ENCODE measurements at places on chromosomes 4 and X.

DNA sequence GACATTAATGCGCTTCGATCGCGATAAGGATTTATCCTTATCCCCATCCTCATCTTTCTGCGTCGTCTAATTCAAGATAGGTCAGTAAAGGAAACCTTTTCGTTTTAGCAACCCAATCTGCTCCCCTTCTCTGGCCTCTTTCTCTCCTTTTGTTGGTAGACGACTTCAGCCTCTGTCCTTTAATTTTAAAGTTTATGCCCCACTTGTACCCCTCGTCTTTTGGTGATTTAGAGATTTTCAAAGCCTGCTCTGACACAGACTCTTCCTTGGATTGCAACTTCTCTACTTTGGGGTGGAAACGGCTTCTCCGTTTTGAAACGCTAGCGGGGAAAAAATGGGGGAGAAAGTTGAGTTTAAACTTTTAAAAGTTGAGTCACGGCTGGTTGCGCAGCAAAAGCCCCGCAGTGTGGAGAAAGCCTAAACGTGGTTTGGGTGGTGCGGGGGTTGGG, 528 bp upstream of the FGF2 start:
- no peak for DNase-seq

DNA sequence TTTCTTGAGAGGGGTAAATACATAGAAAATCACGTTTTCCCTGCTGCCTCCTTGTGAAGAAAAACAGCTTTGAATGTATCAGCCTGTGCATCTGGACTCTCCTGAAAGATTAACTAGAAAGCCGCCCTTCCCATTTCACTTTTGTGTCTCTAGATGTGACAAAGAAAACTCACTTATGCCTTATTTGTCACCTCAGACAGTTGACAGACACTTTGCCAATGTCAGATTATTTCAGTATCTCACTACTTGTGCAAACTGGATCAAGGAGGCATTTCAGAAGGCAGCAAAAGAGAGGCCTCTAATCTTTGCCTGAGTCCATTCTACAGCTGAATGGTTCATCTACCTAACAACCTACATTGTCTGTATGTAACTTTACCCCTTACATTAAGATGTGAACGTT, 754.9 kb downstream of the RPA4 start:
- DNase-seq: no peak

GRCh38 chr4:81679315-81679714, 207.6 kb upstream of the RASGEF1B start:
- no peak for DNase-seq

- no peak for DNase-seq
Measured at GRCh38 chrX:120000490-120001246, 57.1 kb upstream of the NKAP start.

GRCh38 chrX:45795546-45795945, 594.9 kb upstream of the DIPK2B start:
- no peak for DNase-seq

DNA sequence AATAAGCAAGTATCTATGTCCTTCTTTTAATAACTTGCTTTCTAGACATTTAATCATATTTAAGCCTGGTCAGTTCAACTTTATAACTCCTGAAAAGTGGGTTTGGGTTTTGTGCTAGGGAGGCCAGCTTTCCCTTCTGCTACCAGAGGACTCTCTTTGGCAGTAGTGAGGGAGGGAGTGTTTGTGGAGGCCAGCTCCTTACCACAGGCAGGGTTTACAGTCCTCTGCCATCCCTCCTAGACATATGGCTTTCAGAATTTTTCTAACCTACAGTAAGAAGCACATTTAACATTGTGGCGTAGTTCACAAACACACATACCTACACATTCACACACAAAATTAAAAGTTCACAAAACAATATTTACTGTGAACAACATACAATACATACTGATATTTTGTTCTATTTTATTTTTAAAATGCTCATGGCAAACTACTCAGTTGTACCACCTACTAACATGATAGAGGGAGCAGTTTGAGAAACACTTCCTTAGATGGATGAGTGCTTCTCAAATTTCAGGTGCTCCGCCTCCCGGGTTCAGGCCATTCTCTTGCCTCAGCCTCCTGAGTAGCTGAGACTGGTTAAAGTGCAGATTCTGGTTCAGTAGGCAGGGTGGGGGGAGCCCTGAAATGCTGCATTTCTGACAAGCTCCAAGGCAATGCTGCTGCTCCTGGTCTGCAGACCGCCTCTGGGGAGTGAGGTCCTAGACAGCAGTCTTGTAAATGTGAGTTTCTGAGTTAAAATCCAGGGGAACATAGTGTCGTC, 86.7 kb downstream of the PTTG2 start:
- peak; percentile 4 for DNase-seq

DNA sequence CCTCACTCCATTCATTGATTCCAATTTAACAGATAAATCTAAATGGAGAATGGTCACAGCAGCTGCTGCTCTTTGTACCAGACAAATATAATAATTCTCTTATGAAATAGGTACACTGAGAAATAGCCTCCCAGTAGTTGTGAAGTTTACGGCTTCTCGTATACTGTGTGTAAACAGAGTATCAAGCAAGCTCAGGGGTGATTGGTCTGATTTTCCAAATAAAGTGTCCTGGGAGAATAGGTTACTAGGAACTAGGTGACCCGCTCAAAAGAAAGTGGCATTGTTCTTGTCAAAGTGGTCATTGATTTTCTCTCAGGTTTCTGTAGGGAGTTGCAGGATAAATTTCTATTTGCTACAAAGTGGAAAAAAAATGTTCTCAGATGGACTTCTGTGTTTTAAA, 838.2 kb downstream of the RAPGEF2 start:
- DNase-seq: no peak

DNA sequence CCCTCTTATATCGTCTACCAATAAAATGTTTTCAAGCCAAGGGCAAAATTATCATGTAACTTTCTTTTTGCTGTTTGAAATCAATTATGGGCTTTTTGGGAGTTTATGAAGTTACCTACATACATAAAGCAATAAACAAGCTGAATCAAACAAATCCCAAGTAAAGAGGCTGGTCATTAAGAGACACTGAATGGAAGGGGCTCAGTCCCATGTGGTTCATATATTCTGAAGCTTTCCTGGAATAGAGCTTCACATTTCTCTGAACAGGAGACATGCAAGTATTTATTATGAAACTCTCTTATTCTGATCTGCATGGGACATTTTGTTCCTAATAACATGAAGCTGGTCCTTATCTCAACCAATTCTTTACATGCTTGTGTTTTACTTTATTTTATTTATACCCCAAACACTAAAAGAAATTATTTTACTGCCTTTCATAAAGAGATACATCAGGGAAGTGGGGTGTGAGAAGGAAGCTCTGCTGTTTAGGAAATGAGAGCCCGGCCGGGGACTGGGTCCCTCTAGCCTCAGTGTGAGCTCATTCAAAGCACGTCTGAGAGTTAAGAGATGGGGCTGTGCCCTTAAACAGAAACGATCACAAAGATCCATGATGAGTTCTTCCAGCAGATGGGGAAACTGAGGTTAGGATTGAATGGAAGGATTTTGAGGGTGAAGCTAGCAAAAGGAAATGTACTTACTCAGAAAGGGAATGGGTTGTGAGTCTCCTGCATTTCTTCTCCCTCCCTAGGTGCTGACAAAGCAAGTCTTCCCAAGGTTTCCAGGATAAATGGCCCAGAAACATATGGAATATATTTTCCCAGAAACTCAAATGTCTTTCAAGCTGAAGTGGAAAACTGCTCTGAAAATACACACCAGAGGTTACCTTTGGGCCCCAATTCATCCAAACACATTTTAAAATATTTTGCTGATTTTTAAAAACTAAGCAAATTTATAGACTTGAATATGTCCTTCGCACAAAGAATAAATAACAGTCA, 93.1 kb upstream of the LNX1 start:
- DNase-seq: no peak

- DNase-seq: no peak
Measured at GRCh38 chrX:107482046-107482445, 32.6 kb downstream of the FRMPD3 start.

- DNase-seq: no peak
Measured at GRCh38 chr4:99651016-99651769, 6.4 kb downstream of the C4orf54 start.

GRCh38 chrX:116757491-116757890, 294.7 kb upstream of the CT83 start:
- no peak for DNase-seq

DNA sequence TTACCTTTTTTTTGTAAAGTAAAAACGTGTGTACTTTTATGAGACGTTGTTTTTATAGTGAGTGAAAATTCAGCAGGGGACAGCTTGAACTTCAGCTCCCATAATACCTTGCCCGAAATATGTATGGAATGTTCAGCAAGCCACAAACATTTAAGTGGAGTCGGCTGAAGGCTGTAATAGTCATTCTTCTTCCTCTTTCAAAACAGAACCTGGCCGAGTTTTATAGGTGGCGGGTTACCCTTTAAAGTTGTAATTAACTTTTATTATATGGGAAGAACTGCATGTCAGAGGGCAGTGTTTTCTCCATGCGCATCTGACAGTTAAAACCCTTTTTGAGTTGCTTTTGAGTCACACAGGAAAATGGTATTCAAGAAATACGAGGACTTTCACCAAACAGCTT, 50.7 kb downstream of the CLDN34 start:
- DNase-seq: peak; percentile 37

DNA sequence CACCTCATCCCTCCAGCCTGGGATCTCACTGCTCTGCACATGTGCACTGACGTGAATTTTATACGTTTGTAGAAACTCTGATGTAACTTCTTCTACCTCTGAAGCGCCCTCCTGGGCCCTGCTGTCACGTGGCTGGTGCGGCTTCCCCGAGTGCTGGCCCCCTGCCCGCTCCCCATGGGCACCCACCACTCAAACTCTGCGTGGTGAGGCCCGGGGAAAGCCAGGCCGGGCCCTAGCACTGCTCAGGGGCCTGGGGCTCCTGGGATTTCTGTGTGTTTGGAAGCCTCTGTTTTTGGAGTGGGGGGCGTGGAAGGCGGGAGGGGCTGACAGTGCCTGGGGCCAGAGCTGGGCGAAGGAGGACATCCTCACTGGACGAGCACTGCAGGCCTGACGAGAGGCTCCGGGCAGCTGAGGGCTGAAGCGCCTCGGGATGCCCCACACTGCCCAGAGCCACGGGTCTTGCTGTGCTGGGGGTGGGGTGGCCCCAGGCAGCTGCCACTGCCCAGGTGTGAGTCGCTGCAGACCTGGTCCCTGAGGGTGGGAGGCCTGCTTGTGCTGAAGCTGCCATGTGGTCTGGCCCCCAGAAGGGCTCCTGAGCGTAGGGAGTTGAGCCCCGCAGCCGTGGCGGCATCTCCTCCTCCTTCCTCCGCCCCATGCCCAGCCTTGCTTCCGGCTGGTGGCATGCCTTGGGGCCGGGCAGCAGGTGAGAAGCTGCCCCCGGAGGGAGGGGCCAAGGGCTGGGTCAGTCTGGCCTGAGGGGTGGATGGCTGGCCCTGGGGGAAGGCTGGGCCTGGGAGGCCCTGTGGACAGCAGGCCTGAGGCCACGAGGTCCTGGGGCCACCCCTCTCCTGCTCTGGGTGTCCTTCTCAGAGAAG, 7.7 kb downstream of the NAT8L start:
- no peak for DNase-seq

- DNase-seq: no peak
Measured at GRCh38 chr4:145557720-145558119, 61.5 kb upstream of the MMAA start.

DNA sequence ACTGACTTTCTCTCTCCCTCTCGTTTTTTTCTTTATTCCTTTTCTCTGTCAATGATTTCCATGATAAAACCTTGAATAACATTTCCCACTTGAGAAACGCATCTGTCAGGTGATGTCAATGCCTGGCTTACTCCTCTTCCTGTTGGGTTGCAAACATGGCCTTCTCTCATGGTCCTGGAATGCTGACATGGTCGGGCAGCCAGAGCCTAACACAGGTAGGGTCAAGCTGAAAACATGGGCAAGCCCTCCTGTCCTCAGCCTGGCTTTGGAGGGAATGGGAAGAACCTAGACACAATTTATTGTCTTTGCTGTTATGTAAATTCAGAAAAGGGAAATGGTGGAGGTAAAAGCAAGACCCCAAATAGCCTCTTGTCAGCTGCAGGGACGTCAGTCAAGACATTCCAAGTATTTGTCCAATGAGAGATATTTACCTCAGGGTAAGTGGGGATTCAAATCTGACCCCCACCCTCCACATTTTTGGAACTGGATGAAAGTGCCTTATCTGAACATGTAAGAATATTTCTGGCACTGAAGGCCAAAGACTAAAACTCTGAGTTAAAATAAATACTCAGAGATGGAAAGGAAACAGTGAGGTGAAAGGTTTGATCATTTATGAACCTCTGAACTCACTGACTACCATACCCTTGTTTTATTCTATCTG, 473.8 kb downstream of the SPRY1 start:
- DNase-seq: no peak

DNA sequence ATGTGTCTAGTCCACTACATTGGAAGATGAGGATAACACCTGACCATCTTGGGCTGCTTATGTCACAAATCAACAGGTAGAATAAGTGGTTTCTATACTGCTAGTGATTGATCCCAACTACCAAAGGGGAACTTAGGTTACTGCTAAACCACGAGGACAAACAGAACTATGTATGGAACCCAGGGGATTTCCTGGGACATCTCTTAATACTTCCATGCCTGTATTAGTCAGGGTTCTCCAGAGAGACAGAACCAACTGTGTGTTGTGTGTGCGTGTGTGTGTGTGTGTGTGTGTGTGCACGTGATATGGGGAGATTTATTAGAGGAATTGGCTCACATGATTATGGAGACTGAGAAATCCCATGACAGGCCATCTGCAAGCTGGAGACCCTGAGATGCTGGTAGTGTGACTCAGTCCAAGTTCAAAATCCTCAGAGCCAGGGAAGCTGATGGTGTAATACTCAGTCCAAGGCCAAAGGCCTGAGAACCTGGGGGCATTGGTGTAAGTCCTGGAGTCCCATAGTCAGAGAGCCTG, 16.2 kb upstream of the AFF1 start:
- DNase-seq: peak; percentile 67

DNA sequence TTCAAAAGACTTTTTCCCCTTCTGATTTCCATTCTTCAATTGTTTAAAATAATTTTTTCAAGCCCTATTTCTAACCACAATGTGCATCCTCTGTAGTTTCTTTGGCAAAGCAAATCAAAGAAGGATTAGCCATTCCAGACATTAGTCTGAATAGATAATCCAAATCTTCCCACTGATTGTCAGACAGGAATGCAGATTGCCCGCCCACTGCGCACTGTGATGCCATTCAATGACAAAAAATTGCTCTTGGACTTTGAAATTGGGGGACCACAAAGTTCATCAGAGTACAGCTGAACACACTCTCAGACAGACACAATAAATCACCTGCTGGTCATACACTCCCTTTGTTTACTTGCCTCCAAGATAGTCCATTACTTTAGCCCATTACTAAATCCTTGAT, 216.5 kb upstream of the DKK2 start:
- no peak for DNase-seq

GRCh38 chr4:81599742-81600380, 128.2 kb upstream of the RASGEF1B start:
- no peak for DNase-seq

Data from skeletal muscle cell (primary cell).